ENCODE measurements at places on chromosomes 12 and 14. TPM values are rescaled to one million over a fixed set of nuclear protein-coding genes. Genes with fewer than 3 reads are reported as not detected.

GRCh38 chr14:89983375-89983774, 27.6 kb downstream of the TDP1 start:
- no peak for DNase-seq
- H3K4me1 ChIP-seq: peaks cover 7% of the 10 kb centered on the region
- no peak overlapping the region for H3K27ac ChIP-seq
- no peaks in the 10 kb centered on the region for H3K27me3 ChIP-seq

DNA sequence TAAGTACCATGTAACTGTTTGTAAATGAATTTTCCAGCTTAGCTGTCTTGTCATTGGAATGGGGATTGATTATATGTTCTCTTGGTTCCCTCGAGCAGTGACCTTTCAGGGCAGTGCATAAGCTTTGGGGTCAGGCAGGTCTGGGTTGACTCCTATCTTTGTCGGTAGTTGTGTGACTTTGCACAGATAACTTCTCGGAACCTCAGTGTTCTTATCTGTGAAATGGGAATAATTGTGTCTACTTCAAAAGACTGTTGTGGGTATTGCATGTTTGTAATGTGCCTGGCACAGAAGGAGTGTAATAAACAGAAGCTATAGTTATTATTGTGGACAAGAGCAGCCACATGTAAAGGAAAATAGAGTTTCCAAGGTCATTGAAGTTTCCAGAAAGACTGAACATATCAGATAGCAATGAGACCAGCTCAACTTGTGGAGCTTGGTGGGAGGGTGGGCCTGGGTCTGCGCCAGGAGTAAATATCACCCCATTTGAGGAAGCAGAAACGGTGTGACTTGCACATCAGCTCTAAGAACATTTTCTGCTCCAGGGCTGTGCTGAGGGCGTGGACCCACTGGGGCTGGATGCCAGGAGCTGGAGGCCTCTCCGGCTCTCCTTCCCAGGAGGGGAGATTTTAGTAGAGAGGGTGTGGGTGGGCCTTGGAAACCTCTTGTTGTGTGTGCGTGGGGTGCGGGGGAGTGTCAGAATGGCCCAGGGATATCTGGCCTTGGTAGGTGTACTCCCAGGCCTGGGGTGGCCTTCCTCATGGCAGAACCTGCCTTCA, 19.7 kb downstream of the FOS start:
- peaks cover 7% of the 10 kb centered on the region for H3K27me3 ChIP-seq
- H3K27ac ChIP-seq: peak overlapping the region; percentile 57
- H3K4me3 ChIP-seq: no peak overlapping the region
- H3K4me1 ChIP-seq: peaks cover 33% of the 10 kb centered on the region
- no peaks in the 10 kb centered on the region for H3K36me3 ChIP-seq

DNA sequence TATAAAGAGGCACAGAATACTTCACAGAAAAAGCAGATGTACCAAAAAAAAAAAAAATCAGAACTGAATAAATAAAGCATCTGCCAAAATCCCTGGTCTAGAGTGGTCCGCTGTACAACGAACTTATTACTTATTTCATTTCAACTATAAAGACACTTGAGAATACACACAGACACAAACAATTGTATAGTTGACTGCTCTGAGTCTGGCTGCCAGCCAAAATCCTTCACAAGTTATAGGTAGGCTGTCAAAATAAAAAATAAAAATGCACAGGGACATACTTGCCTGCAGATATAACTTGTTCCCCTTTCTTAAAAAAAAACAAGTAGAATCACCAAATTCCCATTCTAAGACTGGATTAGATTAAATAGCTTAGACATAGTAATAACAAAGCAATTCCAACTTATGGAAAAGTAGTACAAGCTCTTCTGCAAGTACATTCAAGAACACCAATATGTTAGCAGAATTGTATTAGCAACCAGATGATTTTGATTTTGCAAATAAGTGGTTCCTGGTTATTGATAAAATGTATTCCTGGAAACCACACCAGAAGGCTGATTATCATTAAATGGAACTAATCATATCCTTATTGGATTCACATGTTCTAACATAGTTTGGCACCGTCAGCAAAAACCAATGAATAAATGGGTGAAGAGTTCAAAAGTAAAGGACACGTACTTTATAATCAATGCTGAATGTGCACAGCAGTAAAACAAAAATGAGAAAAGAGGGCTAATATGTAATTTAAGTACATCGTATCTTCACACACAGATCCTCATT, 248.5 kb downstream of the NELL2 start:
- H3K36me3 ChIP-seq: no peaks in the 10 kb centered on the region
- H3K4me3 ChIP-seq: no peak overlapping the region
- no peak for DNase-seq
- no peaks in the 10 kb centered on the region for H3K4me1 ChIP-seq
- no peak overlapping the region for H3K27ac ChIP-seq

Gene CIROP
- not detected for total RNA-seq

- peaks cover 9% of the 10 kb centered on the region for H3K36me3 ChIP-seq
- H3K4me1 ChIP-seq: peaks cover 62% of the 10 kb centered on the region
- DNase-seq: no peak
- H3K27ac ChIP-seq: no peak overlapping the region
- H3K4me3 ChIP-seq: peak overlapping the region; percentile 93
Observed at GRCh38 chr14:99601361-99601831, 2.6 kb downstream of the CCDC85C start.

DNA sequence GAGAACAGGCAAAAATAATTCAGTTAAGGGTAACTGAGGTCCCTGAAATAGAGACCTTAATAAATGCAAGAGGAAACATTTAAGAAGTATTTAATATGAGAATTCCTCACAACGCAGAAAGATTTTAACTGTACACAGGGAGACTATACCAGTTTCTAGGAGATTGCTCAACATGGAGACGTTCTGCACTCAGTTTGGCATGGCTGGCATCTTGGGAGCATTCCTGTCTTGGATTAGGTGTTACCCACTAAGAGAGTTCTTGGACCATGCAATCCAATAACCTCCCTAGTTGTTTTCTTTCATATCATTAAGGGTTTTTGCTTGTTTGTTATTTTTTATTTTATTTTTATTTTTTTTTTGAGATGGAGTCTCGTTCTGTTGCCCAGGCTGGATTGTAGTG, 302.4 kb downstream of the NELL2 start:
- no peaks in the 10 kb centered on the region for H3K36me3 ChIP-seq
- no peaks in the 10 kb centered on the region for H3K27me3 ChIP-seq
- H3K27ac ChIP-seq: no peak overlapping the region
- DNase-seq: no peak
- H3K4me1 ChIP-seq: no peaks in the 10 kb centered on the region

DNA sequence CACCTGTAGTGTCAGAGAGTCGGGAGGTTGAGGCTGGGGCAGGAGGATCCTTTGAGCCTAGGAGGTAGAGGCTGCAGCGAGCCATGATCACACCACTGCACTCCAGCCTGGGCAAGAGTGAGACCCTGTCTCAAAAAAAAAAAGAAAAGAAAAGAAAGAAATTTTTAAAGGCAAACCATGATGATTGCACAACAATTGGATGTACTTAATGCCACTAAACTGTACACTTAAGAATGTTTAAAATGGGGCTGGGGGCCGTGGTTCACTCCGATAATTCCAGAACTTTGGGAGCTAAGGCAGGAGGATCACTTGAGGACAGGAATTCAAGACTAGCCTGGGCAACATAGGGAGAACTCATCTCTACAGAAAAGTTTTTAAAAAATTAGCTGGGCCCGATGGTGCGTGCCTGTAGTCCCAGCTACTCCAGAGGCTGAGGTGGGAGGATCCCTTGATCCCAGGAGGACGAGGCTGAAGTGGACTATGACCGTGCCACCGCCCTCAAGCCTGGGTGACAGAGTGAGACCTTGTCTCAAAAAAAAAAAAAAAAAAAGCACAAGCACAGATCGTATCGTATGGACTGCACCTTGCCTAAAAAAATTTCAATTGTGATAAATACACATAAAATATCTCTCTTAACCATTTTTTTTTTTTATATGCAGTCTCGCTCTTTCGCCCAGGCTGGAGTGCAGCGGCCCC, 32.7 kb downstream of the JAG2 start:
- peaks cover 14% of the 10 kb centered on the region for H3K36me3 ChIP-seq
- H3K27me3 ChIP-seq: peaks cover 4% of the 10 kb centered on the region
- H3K4me1 ChIP-seq: no peaks in the 10 kb centered on the region
- no peak overlapping the region for H3K27ac ChIP-seq
- H3K4me3 ChIP-seq: no peak overlapping the region

- H3K4me3 ChIP-seq: no peak overlapping the region
- no peak overlapping the region for H3K27ac ChIP-seq
- no peaks in the 10 kb centered on the region for H3K27me3 ChIP-seq
- H3K4me1 ChIP-seq: no peaks in the 10 kb centered on the region
- peaks cover 3% of the 10 kb centered on the region for H3K36me3 ChIP-seq
Observed at GRCh38 chr12:129467289-129467688, 436.5 kb downstream of the TMEM132D start.

DNA sequence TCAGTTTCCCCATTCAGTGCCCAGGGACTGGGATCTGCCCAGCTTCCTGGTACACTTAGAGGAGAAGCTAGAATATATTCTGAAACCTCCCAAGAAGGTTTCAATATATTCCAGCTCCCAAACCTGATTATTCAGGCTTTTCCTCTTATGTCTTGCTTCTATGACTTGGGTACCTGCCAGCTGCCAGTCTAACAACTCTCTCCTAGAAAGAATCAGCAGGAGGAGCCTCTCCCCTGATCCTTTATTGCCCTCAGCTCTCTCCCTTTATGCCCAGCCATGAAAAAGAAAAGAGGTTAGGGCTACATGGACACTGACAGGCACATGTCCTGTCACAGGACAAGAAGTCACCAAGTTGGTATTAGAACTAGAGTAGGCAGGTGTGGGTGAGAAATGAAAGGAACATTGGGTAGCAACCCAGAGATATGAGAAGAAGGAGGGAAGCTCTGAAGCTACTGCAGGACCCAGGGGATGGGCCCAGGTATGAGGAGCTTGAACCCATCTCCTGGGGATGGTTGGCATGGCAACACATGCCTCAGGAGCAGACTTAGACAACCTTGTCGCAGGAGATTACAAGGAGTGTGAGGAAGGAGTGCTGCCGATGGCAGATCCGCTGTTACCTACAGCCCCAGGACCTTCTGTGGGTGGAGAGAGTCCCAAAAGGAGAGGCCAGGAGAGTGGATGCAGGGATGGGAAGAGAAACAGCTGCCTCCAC, 2.0 kb upstream of the CACNB3 start:
- peaks cover 39% of the 10 kb centered on the region for H3K4me1 ChIP-seq
- DNase-seq: no peak
- peaks cover 25% of the 10 kb centered on the region for H3K27me3 ChIP-seq
- H3K4me3 ChIP-seq: peak overlapping the region; percentile 97

Gene C1QL4
- total RNA-seq: not detected

Gene ATP2B1
- total RNA-seq: 33.0 TPM

DNA sequence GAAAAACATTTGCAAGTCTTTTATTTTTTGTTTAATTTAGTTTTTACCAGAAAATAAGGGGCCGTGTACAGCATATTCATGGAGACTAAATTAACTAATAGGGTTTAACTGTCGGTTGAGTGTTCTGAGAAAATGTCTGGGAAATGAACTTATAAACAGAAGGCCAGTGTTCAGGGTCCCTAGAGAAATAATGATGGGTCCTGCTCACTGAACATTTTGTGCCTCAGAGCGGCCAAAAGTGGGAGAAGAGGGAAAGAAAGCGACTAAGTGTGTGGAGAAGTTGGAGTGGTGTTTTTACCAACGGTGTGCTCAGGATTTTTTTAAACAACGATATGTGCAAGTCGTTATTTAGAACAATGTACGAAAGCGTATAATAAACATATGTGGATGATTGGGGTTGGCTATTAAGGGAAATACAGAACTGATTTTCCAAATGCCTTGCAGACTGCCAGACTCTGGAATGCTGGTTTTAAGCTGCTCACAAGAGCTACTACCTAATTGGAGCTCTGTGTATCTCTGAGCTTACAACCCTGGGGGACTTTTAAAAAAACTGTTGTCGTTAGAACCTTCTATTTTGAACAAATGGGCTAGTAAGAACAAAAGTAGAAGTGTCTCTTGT, 166.7 kb downstream of the SLC38A4 start:
- no peaks in the 10 kb centered on the region for H3K36me3 ChIP-seq
- no peak overlapping the region for H3K4me3 ChIP-seq

DNA sequence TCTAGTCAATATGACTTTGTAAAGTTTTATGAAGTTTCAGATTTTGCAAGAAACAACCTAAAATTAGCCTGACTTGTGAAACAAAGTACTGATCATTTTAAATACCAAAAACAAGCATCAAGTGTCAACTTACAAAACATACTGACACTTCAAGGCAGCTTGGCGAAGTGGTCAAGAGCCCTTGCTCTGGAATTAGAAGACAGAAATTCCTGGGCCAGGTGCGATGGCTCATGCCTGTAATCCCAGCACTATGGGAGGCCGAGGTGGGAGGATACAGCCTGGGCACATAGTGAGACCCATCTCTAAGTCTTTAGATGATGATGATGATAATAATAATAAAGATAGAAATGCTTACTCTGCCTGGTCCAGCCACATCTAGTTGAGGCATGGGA, 45.4 kb upstream of the NR2C1 start:
- peaks cover 13% of the 10 kb centered on the region for H3K36me3 ChIP-seq
- DNase-seq: no peak

- peaks cover 5% of the 10 kb centered on the region for H3K27me3 ChIP-seq
- H3K4me3 ChIP-seq: no peak overlapping the region
- DNase-seq: no peak
- no peak overlapping the region for H3K27ac ChIP-seq
Observed at GRCh38 chr12:128627659-128628058, 196.1 kb downstream of the SLC15A4 start.

Gene LHX5
- not detected for total RNA-seq

Data from endothelial cell (in vitro differentiated cells).